ENCODE measurements at places on chromosomes 1 and 21. TPM values are rescaled to one million over a fixed set of nuclear protein-coding genes. Genes with fewer than 3 reads are reported as not detected.

The CD2 gene
- 409 TPM for polyA plus RNA-seq

The CENPL gene
- polyA plus RNA-seq: 7.0 TPM

The FMO1 gene
- not detected for polyA plus RNA-seq

The TSEN15 gene
- 53.3 TPM for polyA plus RNA-seq

The VASH2 gene
- not detected for polyA plus RNA-seq

The CACNA1S gene
- not detected for polyA plus RNA-seq

The B4GALT2 gene
- 0.26 TPM for polyA plus RNA-seq

The VAV3 gene
- polyA plus RNA-seq: 2.0 TPM

The FABP3 gene
- not detected for polyA plus RNA-seq

The GBP5 gene
- polyA plus RNA-seq: 124 TPM

The CLCNKB gene
- polyA plus RNA-seq: not detected

The LRRC71 gene
- polyA plus RNA-seq: not detected

The S100A14 gene
- polyA plus RNA-seq: not detected

The APOBEC4 gene
- polyA plus RNA-seq: not detected

- DNase-seq: no peak
These were observed 35.1 kb downstream of the ZNF281 start for GRCh38 chr1:200374569-200375295.

GRCh38 chr1:178937695-178938094 is 66.8 kb upstream of the ANGPTL1 start:
- no peak for DNase-seq

- DNase-seq: no peak
These were observed 234.5 kb upstream of the HOOK1 start for GRCh38 chr1:59580257-59580656.

GRCh38 chr21:45560106-45561021 is 18.1 kb upstream of the SLC19A1 start:
- DNase-seq: no peak

DNA sequence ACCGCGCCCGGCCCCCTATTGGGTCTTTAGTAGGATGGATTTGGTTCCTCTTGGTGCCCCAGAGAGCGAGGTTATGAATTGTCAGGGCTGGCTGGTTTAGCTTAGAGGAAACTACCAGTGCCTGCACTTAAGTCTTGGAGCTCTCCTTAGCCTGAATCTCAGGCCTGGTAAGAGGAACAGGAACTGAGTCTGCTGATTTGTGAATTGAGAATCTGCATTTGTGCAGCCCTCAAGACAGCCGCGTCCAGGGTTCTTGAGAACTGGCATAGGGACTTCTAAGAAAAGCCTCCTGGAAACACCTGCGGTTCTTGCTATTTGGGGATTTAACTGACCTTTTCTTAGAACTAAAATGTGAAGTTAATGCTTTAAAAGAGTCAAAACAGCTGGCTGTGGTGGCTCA is 1.7 kb downstream of the NECAP2 start:
- DNase-seq: no peak

DNA sequence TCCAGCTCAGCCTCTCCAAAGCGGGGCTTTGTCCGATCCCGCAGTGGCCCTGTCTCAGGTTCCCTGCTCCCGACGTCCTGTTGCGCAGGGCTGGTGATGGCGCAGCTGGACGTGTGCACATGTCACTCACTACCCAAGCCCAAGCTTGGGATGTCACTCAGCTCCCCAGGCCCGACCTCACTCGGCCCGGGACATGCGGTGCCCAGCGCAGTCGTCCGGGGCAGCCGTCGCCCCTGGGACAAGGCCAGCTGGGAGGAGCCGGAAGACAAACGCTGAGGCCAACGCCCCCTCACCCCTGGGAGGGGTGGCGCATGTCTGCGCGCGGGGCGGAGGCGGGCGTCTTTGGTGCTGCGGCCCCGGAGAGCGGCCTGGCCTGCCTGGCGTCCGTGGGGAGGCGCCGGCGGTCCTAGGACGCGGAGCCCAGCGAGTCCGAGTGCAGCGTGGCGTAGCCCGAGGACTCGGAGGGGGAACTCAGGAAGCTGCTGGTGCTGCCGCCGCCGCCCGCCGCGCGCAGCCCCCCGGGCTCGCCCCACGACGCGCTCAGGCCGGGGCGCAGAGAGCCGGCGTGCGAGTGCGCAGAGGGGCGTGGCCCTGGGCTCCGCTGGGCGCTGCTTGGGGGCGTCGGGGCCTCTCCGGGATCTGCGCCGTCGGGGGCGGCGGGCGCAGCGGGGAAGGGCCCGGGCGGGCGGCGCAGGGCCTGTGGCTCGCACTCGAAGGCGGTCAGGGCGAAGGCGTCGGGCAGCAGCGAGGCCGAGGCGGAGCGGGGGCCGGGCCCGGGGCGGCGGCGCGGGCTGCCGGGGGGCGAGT is 5.2 kb downstream of the HES3 start:
- no peak for DNase-seq

DNA sequence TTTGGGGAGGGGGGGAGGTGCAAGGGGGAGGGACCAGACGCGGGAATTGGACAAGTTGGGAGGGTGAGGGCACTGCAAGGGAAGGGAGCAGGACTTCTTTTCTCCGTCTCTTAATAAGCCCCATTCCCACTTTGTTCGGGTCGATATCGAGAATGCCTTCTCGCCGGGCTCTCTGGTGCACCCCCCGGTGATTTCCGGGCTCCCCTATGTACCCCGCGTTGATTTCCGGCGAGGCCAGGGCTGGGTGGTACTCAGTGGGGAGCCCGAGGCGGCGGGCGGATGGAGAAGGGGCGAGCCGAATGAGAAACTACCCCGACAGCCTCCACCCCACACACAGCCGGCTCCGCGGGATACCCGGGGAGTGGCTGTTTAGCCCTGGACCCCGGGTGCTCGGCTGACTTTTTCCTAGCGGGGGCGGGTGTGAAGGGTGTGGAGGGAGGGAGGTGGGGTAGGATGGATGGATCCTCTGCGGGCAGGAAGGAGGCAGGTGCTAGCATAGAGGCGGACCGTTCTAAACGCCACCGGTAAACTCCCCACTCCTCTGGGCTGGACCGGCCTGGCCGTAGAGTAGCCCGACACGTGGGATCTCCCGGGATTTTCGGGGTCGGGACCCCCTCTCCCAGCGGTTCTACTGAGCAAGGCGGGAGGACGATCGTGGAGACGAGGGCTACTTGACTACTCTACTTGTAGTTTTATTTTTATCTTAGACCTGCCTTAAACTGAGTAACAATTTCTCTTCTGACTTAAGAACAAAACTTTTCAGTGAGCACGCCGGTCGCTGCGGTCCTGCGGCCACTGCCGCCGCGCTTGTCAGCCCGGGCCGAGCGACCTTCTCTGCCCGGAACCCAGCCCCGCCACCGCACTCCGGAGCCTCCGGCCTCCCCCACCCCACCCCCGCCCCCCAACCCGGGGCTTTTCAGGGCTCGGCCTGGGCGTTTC is 1.0 kb downstream of the RNF220 start:
- DNase-seq: peak; percentile 37

- DNase-seq: no peak
These were observed 14.5 kb upstream of the BACE2 start for GRCh38 chr21:41153443-41153842.

DNA sequence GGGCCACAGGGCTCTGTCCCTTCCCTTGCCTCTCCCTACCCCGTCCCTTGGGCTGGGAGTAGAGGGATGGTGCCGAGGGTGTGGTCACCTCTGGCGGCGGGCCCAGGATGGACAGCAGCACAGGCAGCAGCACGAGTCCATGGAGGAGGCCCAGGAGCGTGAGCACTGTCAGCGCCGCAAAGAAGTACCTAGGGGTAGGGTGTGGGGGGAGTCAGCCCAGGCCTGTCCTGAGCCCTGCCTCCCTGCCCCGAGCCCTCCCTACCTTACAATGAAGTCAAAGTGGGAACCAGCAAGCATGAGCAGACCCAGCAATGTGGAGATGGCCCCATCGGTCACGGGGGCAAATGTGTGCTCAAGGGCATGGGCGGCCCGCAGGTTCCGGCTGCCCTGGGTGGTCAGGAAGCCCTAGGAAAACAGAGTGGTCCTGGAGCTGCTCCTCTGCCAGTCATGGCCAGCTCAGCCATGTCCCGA is 14.7 kb downstream of the BTBD19 start:
- DNase-seq: no peak

GRCh38 chr1:71770121-71770520 is 512.2 kb downstream of the NEGR1 start:
- DNase-seq: no peak

DNA sequence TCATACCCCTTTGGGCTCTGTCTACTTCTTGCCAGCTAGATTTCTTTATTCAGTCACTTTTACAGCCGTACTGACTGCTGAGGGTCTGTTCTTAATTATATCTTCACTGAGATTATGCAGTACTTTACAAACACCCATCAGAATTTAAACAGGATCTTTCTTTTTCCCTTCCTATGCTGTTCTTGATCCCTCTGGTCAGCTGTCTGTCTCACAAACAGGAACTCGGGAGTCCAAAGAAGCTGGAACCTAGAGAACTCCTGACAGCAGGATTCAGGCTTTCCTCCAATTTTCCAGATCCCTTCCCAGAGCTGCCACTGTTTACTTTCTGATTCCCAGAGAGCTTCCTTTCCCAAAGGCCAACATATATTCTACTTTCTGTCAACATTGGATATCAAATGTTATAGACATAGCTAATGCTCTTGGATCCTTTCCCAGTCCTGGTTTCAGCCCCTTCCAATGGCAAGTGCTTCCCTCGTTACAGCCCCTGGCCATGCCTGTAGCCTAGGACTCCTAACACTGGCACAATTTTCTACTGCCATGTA is 59.5 kb downstream of the ATP2B4 start:
- DNase-seq: no peak

GRCh38 chr1:54810153-54810942 is 9.2 kb upstream of the TTC22 start:
- DNase-seq: peak; percentile 54

DNA sequence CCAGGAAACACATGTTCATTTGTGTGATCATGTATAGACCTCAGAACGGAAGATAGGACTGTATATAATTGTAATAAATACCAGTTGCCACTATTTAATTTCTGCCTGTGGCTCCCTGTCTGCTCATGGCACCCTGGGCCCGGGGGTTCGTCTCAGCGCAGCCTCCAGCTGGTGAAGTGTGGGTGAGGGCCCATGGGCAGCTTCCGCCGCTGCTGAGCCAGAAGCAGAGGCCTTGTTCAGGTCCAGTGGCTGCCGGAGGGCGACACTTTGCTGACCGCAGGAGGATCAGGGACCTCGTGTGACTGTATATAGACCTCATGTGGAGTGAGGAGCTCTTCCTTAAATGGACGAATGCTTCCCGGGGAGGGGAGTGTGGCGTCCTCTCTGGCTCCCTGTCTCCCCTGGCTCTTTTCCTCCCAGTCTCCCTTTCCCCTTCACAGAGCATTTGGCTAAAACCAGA is 155.9 kb downstream of the PEX14 start:
- DNase-seq: no peak

DNA sequence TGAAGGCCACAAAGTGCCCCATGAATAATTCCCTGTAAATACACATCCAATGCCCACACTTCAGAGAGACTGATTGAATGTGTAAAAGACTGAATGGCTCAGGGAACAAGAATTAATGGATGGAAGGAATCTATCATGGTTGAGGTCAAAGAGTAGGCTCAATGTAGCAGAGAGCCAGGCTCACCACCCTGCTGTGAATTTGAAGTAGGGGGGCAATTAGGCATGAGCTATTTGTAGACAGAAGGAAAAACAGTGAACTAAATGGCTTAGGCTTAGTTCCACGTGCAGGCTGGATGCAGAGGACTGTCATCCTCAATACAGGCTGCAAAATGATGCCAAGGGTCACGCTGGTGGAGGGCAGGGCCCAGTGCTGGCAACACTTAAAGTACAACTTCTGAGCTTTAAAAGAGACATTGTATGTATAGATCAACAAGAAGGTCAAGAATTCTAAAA is 22.9 kb upstream of the IGSF3 start:
- no peak for DNase-seq

DNA sequence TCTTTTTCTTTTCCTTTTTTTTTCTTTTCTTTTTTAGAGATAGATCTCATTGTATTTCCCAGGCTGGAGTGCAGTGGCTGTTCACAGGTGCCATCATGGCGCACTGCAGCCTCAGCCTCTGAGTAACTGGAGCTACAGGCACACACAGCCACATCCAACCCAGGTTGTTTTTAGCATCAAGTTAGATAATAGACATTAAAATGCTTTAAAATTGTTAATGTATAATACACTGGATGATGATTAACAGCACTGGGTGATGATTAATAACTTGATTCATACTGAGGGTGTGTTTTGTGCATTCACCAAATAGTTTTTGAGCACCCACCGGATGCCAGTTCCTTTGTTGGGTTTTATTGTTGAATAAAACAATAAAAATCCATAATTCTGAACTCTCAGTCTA is 75.2 kb downstream of the BEND5 start:
- DNase-seq: no peak

DNA sequence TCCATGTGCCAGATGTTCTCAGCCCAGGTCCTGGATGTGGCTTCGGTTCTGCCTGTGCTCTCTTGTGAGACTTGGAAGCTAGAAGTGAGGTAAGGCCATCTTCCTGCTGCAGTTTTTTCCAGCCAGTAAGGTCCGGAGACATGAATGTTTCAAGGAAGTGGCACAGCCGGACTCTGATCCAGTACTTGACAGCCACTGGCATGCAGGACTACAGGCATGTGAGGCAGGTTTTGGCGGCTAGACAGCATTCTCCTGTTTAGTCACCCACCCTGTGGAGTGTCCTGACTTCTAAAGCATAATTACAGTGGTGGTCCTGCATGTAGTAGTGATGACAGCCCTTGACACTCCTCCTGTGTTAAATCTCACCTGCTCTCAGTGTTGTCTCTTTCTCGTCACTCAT is 72.3 kb downstream of the TNFSF4 start:
- DNase-seq: no peak

DNA sequence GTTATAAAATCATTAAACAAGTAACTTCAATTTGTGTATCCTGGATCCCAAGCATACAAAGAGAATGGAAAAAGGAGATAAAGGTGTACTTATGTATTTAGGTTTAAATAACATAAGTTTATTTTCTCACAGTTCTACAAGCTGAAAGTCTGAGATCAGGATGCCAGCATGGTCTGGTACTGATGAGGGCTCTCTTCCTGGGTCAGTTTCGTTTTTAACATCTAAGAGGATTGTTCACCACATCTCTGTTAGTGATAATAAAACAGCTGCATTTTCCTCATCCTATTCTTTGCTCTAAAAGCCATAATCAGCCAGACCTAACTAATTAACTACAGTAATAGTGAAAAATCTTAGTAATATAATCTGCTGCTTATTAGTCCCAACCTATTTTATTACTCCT is 5.2 kb downstream of the EGLN1 start:
- no peak for DNase-seq

DNA sequence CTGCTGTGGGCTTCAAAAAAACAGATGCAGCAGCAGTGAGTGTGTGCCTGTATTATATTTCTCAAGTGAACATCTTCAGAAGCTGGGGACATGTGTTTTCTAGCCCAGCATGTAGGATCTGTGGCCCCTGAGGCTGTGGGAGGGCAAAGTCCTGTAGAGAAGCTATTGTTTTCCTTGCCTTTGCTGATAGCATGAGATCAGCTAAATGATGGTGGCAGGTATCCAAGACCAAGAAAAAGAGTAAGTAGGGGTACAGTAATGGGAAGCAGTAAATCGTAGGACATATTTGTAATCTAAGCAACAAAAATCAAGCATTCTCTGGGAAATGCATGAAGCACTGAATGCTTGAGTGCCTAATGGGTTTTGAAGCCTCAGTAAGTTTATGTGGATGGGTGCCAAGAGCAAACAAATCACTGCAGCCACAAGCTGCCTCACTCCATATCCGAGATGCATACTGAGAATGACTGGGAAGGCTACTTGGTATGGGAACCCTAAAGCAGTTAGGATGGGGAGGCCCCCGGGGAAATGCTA is 98.3 kb downstream of the CD58 start:
- DNase-seq: no peak
